Stimulated activated CD8-positive, alpha-beta memory T cell treated with anti-CD3 and anti-CD28 coated beads, Interleukin-7, amount 100 ng/mL, for 24 hours (primary cell): ENCODE measurements at places on chromosomes 1 and 21.

DNA sequence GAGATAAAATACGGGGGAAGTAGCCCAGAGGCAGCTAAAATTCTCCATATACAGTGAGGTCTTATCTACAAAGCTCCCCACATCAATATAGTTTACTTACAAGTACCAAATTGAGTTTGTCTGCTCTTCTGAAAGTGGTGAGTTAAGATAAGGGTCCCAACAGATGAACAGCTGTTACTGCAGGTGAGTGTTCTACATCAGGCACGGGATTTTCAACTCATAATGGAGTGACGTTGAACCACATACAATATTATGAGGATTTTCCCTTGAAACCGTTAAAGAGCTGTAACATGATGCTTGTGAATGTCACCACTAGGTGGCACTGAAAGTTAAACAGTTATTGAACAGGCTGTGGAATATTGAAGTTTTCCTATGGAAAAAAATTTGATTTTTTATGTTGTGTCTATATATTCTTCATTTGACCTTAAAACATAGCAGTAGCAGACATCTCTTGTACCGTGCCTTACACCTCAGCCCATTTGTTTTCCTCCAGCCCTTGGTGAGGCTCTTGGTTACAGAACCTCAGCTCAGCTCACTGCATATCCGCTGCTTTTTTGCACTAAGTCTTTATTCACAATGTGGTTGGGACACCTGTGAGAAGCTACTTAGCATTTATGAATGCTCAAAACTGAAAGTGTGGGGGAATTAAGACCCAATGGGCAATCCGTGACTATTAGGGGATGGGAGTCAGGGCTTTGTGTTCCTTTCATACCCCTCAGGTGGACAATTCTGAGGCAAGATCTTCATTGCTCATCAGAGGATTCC lies 23.2 kb downstream of the CD1D start:
- no peak for DNase-seq

DNA sequence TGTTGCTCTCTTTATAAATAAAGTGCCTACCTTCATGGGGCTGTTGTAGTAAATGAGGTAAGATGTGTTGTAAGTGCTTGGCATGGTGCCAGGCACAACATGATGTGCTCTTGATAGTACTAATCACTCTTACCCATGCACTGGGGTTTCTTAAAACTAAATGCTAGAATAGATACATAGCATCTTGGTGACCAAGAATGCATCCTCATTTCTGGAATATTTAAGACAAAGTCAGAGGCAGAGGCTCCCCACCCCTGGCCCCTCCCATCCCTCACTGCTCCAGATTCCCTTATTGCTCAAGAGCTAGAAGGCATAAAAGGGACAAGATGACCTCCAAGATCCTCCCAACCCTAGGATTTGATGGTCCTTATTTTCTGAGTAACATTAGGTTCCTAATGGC lies 61.3 kb downstream of the GLUL start:
- no peak for DNase-seq

DNA sequence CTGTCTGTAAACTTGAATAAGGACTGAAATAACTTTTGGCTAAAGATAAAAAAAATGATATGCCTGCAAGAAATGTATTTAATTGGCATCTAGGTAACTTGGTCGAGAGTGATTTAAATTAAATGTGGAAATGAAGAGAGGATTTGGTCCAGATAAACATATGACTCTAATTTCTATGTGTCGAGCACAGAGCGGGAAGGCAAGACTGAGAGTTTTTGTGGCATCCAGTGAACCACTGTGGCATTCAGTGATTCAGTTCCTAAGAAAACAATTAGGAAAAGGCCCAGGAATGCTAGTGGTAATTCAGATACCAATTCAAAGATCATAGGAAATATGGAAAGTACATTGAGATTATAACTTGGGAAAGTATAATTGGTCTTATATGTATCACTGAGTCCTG lies 39.6 kb downstream of the PDE4B start:
- DNase-seq, result no peak

DNA sequence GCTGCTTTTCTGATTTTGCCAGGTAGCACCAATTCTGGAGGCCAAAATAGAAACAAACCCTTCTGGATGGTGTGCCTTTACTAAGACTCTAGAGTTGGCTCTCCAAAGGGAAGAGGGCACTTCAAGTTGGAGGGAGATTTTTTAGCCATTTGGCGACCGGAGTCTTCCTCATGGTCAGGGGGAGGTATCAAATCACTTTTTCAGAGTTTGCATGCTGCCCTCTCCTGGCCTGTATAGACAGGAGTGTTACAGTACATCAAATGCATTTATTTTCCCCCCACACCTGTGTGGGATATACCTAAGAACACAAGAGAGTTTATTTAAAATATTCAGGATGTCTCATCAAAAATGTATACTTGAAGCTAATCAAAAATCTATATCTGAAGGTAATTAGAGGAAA lies 3.2 kb downstream of the GREM2 start:
- no peak for DNase-seq

DNA sequence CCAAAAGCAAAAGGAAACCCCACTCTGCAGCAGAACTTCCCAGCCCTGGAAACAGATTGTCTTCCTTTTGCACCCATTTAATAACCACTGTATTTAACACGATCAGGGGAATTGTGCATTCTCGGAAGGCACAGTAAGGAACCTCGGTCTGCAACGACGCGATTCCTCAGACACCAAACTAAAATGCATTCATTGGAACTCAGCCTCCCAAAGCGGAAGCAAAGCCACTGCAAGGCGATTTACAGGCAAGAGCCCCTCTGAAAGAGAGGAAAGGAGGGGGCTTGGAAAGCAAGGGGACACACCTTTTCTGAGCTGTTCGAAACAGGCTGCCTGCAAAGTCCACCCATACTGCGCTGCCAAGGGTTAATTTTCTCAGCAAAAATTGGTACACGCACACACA lies 297.7 kb downstream of the OMA1 start:
- DNase-seq, result no peak

GRCh38 chr1:69587391-69587790 lies 19.7 kb downstream of the LRRC7 start:
- DNase-seq, result no peak

GRCh38 chr1:2819831-2820730 lies 18.6 kb upstream of the TTC34 start:
- DNase-seq, result no peak

- DNase-seq, result no peak
These were observed 1.2 kb upstream of the ARPC5 start for GRCh38 chr1:183636783-183637182.

DNA sequence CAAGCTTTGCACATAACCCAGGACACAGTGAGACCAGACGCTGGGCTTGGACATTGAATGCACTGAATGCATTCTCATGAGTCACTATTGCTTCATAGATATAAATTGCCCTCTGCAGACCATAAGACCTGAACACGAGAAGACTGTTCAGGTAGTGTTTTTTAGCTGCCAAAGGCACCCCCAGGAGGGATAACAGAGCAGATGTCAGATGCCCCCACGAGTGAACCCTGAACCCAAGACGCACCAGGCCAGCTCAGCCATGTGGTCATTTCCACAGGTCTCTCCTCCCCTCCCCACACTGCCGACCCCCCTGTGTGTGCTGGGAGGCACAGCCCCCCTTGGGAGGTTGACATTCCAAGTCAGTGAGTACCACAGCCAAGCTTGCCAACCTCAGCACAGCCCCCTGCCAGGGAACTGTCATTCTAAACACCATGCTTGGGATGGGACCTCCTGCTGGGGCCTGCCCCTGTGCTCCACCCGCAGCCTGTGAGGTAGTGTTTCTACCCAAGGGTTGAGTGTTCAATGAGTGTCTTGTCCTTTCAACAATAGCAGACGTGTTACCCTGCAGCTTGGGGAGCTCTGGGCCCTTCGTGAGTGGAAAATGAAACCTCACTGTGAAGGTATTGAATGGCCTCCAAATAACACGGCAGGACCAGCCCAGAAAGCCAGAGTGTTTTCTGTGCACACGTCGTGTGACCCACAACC lies 68.2 kb downstream of the PSMG1 start:
- no peak for DNase-seq

- no peak for DNase-seq
These were observed 10.7 kb upstream of the GPR153 start for GRCh38 chr1:6271554-6271953.

DNA sequence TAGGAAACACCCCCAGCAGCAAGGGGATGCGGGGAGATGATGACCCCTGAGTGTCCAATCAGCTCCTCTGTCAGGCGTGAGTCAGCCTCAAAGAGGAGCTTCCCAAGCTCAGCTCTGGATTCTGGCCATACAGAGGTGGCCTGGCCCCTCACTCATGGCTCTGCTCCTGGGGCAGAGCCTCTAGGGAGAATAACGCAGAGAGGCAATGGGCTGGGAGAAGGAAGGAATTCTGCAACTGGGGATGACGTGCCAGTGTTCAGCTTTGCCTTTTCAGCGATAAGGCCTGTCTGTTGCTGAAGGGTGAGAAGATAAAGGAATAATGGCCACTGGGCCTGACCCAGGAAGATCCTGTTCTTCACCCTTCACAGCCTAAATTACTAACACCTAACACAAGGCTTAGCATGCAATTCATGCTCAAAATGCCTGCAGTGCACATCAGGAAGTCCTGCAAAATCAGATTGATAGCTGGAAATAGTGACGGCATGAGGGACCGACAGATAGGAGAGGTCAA lies 92.2 kb downstream of the TBX19 start:
- no peak for DNase-seq

GRCh38 chr1:56508523-56508983 lies 70.8 kb downstream of the PLPP3 start:
- DNase-seq, result no peak

- no peak for DNase-seq
These were observed 38.9 kb downstream of the MARK1 start for GRCh38 chr1:220566869-220567268.

- no peak for DNase-seq
These were observed 4.1 kb downstream of the CSF1 start for GRCh38 chr1:109914587-109915240.

- peak; percentile 61 for DNase-seq
These were observed 2.2 kb downstream of the ACAP3 start for GRCh38 chr1:1305300-1306069.

DNA sequence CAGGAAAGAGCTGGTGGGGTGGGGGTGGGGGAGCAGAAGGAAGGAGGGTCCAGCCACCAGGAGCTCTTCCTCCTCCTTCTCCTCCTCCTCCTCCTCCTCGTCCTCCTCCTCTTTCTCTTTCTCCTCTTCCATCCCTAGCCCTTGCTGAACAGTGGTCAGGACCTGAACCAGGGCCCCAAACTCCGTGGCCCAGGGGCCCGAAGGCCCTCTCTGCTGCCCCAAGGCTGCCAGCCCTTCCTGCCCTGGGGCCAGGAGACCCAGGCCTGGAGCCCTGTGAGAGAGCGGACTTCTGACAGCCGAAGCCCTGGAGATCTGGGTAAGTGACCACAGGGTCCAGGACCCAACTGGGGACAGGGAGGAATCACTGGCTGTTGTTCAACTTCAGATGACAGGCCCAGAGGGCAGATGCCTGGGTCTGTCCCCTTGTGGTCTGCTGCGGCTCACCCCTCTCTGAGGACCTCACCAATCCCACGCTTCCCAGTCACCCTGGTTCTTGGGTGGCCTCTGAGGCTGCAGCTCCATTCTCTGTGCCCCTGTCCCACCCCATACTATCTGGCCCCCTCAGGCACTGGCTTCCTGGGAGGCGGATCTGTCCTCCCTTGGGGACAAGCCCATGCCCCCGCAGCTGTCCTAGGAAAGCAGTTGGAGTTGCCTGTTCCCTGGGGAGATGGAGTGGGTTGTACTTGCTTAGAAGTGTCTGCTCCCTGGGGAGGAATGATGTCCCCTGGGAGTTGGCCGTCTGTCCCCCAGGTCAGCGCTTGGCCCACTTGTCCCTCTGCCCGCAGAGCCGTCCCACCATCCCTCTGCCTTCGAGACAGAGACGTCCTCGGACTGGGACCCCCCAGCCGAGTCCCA lies 51.8 kb downstream of the VWA5B1 start:
- DNase-seq, result no peak

DNA sequence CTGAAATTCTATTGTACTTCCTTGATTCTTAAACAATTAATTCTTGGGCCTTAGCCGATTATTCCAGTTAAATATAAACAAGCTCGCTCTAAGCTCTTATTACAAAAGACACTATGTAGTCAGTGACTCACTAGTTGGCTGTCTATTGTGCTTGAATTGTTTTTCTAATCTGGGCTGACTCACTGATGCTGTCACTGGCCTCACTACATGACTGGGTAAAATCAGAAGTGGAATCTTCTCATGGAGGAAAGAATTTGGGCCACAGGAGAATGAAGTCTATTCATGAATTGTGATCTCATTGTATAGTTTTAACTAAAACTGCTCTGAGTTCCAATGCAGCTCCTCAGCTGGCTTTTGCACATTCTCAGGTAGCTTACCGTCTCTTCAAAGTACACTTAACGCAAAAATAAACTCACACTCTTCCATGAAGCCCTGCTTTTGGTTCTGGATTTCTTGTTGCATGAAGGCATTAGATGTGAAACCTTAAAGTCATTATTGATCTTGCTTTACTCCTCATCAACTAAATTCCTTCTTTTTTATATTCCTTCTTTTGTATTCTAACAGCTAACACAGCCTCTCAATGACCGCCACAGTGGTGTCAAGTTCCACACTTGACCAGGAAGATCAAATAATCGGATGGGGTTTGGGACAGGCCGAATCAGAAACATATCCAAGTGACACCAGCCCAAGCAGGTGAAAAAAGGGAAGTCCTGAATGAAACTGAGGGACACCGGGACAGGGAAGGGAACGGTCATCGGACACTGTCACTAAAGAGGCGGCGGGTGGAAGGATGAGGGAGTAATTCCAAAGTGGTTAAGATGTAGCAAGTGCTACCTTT lies 80.9 kb upstream of the LBR start:
- DNase-seq, result no peak

GRCh38 chr1:230510496-230510895 lies 84.4 kb upstream of the PGBD5 start:
- no peak for DNase-seq

DNA sequence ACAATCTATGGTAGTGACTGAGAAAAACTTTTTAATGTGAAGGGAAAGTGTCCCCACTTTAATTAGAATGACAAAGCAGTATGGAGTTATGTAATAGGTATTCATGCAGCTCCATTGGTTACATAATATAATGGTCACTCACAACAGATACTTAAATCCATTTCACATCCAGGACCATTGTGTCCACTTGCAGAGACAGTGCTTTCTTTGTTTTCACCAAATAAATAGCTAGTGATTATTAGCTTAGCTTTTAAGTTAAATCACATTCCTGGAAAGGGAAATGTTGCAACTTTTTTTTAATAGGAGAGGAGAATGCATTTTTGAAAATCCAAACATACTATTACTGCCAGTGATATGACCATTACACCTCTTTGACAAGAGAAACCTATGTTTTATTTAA lies 22.9 kb downstream of the RGL1 start:
- DNase-seq, result no peak
